ENCODE measurements at places on chromosomes 16 and 17.

GRCh38 chr17:16995930-16996329, 24.0 kb upstream of the TNFRSF13B start:
- DNase-seq, result no peak

DNA sequence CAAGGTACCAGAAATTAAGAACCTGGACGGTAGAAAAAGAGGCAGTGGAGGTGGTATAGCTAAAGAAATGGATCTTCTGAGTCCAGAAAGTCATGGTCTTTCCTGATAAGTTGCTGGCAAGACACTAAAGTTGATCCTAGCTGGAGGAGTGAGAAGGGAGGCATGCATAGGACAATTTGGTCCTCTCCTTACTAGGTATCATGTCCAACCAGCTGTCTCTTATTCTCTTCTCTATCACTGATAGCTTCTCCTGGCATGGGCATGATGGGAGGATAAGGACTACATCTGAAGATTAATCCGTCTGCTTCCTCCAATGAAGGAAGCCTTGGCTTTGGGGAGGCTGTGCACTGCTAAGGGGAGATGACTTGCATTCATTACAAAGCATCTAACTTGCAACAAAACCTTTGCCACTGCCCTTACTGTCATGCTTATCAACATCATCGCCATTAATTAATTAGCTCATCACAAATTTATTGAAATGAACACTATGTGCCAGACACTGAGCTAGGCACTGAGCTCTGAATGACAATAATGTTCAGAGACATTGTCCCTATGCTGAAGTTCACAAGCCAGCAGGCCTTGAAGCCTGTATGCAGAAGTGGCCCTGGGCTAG, 3.1 kb upstream of the FAM117A start:
- DNase-seq, result no peak

DNA sequence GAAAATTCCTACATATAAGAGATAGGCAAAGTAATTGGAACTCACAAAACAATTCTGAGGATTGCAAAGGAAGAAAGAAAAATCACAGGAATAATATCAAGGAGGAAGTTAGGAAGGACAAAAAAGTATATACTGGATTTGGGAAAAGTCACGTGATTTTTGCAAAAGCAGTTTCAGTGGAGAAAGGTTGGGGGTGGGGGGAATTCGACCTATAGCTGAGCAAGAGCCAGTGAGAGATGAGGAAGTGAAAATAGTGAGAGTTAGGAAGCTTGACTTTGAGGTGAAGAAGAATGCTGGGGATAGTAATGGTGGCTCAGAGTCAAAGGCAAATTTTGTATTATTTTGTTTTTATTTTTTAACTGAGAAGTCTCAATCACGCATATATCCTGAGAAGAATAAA, 438.0 kb upstream of the PMFBP1 start:
- no peak for DNase-seq

DNA sequence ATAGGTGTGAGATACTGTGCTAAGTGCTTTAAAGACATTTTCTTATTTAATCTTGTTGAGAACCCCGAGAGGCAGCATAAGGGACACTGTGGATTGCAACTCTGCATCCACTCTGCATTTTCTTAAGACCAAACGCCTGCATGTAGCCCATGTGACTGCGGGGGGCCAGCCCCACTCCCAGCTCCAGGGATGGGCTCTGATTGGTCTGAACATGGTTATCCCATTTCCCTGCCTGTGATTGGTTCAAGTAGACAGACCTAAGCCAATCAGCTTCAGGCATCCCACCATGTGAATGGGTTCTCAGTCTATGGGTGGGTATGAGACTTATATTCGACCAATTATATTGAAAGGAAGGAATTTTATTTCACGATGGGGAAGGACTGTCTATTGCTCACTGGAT, 33.2 kb upstream of the USP7 start:
- DNase-seq, result no peak

DNA sequence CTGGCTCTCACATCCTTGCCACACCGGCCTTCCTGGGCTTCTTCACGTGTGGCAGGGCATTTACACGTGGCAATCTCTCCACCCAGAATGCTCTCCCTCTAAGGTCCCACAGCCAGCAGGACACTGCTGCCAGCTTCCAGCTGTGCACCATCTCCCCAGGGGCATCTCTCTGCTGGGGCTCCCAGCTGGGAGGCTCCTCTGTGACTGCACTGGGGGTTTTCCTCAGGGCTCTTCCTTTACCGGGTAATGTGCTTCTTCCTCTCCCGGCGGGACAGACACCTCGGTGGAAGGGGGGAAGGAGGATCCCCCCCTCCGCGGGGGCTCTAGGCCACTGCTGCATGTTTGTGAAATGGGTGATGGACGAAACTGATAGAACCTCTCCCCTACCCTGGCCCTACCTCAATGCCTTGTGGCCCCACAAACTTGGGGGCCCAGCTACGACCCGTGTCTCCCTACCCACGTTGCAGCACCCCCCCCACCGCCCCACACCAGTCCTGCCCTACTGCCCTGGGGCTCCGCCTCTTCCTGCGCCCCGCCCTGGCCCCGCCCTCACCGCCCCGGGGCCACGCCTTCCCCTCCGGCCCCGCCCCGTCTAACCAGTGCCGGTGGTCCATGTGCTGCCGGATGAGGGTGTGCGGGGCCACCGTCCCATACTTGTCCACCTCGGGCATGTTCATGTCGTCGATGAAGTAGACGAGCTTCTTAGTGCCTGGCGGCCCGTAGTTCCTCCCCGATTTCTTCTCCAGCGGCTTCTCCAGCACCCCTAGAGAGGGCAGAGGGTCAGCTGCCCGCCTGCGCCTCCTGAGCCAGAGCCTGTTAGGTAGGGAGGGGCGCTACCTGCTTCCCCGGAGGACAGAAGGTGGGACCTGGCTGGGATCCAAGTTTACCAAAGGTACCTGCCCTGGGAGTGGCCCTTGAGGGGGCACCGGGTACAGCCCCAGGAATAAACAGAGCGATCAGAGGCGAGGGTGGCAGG, 92.6 kb downstream of the DNAH17 start:
- peak; percentile 26 for DNase-seq

DNA sequence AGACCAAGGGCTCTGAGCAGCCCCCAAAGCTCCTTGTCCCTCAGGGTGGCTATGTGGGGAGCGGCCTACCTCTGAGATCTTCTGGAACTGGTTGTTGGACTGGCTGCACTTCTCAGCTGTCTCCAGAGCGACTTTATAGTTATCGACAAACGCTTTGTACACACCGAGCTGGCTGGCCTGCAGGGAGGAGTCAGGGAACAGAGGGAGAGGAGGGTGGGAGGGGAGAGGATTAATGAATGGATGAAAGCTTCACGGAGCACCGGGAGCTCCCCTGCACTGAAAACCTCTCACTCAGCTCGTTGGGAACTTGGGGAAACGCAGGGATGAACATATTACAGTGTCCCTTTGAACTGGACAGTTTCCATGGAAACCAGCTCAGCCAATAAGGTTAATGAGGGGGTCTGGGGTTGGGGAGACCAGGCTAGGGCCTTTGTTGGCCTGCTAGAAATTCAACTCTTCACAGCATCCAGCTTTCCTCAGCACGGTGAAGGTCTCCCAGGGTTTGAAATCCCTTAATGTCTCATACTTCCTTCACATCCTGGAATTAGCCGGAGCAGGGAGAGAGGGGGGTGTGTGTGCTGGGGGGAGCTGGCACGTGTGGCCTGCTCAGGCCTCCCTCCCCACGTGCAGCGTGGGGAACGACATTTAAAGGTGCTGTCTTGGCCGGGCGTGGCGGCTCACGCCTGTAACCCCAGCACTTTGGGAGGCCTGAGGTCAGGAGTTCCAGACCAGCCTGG, 86.7 kb downstream of the TIMM22 start:
- no peak for DNase-seq

DNA sequence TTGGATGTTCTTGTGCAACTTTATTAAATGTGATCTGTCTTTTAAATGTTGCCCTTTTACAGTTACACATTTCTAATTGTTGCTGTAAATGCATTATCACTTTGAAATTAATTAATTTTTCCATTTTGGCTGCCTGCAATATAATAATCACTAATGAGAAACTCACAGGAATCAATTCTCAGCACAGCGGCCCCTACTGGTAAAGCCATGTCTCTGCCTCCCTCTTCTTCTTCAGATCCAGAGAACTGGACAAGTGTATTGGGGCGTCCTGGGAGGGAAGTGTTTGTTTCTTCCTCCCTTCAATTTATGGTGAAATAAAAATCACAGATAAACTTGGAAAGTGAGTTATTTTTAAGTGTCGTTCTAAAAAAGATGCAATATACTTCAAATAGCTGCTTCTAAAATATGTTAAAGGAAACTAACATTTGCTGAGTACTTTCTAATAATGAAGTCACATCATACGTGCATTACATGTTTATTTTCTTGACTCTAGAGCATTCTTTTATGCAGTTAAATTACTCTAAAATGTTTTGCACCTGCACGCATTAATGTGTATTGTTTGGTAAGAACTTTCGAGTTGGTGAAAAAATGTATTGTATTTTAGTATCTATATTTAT, 338.0 kb downstream of the WWOX start:
- DNase-seq, result peak; percentile 4

GRCh38 chr17:21302711-21303425, 18.4 kb downstream of the MAP2K3 start:
- no peak for DNase-seq

- DNase-seq, result no peak
These were observed 1.2 kb downstream of the AP2B1 start for GRCh38 chr17:35588196-35588920.

DNA sequence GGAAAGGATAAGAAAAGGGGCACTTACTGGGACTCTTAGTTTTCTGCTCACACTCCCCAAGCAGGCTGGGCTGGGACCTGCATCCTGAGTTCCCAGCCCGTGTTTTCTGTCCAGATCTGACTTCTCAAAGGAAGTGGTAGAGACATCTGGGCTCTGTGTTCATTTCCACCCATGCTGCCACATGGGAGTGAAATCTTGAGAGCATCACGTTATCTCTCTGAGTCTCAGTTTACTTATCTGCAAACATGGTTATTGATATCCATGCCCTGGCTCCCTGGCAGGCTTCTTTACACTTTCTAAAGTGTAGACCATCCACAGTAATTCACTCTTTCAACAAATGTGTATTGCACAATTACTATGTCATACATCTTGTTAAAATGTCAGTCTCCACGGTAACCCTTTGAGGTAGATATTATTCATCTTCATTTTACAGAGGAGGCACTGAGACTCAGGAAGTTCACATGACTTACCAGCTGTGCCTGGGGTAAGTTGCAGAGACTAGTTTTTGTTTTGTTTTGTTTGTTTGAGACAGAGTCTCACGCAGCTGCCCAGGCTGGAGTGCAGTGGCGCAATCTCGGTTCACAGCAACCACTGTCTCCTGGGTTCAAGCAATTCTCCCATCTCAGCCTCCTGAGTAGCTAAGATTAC, 3.4 kb downstream of the ZNF688 start:
- no peak for DNase-seq

DNA sequence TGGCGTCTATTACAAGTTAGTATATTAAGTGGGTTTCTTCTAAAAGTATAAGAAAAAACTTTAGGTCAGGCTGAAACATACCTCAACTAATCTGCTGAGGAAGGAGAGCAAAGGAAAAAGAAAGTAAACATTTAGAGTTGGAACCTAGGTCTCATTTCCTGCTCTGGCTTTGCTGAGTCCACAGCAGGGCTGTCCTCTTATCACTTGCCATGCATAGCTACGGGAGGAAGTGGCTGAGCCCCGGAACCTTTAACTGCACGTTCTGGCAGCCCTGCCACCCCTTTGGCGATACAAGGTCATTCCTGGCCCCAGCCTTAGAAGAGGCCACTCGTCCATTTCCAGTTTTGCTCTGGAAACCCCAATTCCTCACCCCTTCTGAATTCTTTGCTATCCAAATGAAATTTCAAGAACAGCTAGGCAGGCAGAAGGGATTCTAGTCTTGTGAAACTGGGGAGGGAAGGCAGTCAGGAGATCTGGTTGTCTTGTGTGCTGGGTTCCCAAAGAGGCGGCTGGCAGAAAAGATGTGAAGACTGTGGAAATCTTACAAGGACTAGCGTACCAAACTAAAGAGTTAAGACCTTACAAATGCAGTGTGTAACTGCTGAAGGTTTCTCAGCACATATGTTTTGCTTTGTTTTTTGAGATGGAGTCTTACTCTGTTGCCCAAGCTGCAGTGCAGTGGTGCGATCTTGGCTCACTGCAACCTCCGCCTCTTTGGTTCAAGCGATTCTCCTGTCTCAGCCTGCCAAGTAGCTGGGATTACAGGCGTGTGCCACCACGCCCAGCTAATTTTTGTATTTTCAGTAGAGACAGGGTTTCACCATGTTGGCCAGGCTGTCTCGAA, 19.1 kb downstream of the WIPI1 start:
- DNase-seq, result no peak

- no peak for DNase-seq
These were observed 673 bp upstream of the CHD9 start for GRCh38 chr16:53053967-53054669.

DNA sequence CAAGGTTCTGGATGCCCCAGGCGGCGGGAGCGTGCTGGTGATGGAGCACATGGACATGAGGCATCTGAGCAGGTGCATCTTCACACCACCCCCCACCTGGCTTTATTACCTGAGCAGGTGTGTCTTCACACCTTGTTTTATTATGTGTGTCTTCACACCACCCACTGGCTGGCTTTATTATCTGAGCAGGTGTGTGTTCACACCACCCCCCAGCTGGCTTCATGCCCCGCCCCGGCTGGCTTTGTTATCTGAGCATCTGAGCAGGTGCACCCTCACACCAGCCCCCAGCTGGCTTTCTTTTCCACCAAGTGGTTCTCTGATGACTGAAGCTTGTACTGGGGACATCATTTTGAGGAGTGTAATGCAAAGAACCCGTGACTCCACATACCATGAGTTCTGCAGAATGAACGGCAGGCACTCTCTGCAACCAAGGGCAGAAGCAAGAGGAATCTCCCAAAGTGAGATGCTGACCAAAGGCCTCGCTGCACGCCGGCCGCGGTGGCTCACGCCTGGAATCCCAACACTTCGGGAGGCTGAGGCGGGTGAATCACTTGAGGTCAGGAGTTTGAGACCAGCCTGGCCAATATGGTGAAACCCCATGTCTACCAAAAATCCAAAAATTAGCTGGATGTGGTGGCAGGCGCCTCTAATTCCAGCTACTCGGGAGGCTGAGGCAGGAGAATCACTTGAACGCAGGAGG, 2.6 kb downstream of the FN3KRP start:
- no peak for DNase-seq

DNA sequence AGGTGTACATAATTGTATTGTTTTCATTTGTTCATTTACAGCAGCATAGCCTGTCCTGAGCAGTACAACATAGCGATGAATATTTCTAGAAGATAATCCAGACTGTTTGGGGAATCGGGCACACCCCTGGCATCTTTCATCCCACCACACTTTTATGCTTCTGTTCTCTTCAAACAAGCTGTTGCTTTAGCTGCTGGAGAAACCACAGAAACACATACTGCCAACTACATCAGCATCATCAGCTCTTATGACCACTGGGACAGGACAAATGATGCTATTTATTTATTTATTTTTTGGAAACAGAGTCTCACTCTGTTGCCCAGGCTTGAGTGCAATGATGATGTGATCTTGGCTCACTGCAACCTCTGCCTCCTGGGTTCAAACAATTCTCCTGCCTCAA, 22.6 kb upstream of the HAPSTR1 start:
- DNase-seq, result no peak

Measured in activated CD4-positive, CD25-positive, alpha-beta regulatory T cell (primary cell).